ENCODE measurements at places on chromosomes 7 and 10.

DNA sequence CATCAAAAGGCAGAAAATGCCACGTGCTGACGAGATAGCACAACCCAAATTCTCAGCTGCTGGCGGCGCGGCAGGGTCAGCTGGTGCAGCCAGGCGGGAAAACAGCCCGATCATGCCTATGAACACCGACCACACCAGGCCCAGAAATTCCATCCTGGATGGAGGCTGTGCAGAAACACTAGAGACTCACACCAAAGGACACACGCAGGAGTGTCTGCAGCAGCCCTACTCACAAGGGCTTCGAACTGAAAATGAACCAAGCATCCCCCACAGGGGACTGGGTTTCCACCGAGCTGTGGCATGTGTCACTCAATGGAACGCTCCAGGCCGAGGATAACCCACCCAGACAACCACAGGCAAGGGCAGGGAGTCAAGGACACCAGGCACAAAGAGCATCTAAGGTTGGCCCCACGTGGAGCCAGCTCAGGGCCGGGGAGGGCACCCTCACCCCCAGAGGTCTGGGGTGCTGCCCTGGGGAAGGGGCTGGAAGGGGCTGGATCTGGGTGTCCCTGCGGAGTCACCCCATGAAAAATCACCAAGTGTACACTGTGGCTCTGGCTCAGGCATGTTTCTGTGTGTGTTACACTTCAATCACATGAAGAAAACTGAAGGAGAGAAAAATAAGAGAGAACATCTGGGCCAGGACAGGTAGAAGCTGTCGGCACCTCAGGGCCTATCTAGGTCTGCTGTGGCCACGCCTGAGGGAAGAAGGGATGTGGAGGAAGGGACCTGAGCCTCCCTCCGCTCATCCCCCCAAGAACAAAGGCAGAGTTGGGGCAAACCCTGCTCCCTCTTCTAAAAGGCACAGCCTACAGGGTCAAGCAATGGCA, 33.0 kb downstream of the RASGEF1A start:
- no peak for DNase-seq

- DNase-seq = no peak
Observed at GRCh38 chr7:155811895-155812761, at the start of gene SHH. TSS of gene SHH (minus strand) at chr7:155812463. CDS start at chr7:155812122, 341 bp downstream.

GRCh38 chr10:30404540-30404939, 29.4 kb upstream of the MAP3K8 start:
- no peak for DNase-seq

DNA sequence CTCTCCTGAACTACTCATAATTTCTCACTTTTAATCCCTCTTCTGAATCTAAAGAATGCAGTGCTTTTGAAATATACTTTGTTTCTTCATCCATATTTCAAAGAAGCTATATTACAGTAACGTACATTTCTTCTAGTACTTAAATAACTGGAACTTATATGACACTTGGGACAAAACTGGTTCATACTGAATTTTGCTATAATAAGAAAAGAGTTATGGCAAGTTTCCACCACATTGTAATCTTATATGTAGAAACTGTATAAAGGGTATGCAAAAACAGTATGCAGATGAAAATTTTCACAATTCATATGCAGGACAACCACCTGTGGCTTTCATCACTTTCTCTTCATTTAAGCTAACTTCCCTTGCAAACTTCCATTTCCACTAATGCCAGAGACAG, 785.7 kb downstream of the CNTNAP2 start:
- no peak for DNase-seq

GRCh38 chr10:18666810-18667209, 7.6 kb downstream of the ARL5B start:
- peak; percentile 76 for DNase-seq

Measured in HT1080 (cell line).